ENCODE measurements at places on chromosomes 7 and 10.

DNA sequence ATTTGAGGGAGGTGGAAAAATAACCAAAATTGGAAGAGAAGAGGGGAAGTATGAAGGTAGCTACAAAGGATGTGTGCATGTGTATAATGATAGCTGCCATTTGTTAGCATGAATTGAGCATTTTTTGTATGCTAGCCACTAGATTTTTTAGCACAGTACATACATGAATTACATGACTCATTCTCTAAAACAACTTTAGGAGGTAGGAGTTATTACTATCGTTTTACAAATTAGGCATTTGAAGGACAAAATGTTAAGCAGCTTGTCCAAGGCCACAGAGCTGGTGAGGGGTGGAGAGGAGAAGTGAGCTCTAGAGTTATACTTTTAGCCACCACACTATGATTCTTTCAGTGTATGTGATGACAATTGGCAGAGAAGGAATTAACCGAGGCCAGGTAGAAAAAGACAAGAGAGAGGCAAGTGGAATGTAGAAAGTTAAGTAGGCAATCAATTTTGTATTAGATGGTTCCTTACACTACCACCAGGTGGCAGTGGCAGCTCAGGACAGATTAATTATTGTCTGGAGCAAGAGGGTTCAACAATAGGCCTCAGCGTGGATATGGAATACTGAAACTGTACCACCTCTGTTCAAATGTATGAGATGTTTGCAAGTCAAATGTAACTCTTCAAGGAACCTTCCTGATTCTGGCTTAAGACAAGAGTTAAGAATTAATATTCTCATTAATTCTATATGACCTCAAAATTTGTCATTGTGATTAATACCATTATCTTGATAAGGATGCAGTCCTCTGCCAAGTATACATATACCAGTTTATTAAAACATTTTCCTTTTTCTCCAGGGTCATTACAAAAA, 128.0 kb downstream of the MBL2 start:
- DNase-seq: peak; percentile 7

GRCh38 chr10:30491204-30491915, 57.4 kb downstream of the MAP3K8 start:
- DNase-seq: no peak

DNA sequence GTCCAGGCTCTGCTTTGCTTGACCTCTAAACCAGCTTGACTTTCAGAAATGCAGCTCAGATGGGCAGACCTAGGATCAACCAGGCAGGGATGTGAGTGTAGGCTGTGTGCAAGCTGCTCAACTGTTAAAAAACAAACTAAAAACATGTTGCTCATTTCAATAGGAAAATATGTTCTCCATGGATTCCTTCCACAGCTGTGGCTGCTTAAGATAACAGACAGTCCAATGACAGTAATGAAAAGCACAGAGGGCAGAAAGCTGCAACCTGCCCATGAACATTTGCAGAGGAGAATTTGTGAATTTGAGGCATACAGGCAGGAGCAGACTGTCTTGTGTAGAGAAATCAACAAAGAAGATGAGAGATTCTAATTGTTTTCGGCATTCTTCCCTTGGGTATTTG, 534.2 kb downstream of the CCSER2 start:
- DNase-seq: no peak

DNA sequence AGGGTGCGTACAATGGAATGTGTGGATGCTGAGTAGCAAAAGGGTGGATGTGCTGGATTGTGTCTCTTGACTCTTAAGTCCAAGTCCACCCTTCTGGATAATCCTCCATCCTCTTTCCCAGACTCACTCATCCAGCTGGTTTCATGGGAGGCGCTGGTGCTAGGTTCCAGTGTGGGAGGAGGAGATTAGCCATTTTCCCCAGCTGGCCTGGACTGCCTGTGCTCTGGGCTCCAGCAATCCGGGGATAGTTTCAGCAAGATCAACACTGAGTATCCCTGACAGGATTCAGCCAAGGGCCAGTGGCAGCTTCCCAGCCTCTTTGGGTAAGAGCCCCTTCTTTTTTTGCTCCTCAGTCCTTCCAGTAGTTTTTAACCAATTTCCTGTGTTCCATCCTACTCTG, 21.6 kb upstream of the TRIL start:
- DNase-seq: no peak

DNA sequence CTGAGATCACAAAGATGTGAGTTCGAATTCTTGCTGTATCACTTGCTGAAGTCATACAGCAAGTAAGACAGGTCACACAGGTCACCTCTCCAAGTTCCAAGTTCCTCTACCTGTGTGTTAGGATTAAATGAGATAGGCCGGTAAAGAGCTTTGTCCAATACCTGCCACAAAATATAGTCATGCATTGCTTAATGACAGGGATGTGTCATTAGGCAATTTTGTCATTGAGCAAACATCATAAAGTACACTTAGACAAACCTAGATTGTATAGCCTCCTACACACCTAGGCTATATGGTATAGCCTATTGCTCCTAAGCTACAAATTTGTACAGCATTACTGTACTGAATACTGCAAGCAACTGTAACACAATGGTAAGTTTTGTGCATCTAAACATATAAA, 469.4 kb downstream of the KCNMA1 start:
- no peak for DNase-seq

DNA sequence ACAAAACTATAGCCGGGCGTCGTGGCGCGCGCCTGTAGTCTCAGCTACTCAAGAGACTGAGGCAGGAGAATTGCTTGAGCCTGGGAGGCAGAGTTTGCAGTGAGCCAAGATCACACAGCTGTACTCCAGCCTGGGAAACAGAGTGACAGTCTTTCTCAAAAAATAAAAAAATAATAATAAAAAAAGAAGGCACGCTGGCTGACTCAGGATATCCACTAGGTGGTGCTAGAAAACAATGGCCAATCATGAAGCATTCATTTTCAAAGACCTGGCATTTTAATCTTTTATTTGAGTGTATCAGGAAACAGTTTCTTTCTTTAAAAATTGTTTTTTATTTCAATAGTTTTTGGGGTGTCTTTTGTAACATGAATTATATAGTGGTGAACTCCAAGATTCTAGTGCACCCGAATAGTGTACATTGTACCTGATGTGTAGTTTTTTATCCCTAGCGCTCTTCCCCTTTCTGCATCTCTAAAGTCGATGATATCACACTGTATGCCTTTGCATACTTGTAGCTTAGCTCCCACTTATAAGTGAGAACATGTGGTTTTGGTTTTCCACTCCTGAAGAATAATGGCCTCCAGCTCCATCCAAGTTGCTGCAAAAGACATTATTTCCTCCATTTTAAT, 88.6 kb downstream of the LYZL1 start:
- no peak for DNase-seq

- no peak for DNase-seq
These were observed 455.7 kb upstream of the PFKP start for GRCh38 chr10:2611603-2612002.

- no peak for DNase-seq
These were observed 87.9 kb downstream of the KIF20B start for GRCh38 chr10:89789188-89789877.

DNA sequence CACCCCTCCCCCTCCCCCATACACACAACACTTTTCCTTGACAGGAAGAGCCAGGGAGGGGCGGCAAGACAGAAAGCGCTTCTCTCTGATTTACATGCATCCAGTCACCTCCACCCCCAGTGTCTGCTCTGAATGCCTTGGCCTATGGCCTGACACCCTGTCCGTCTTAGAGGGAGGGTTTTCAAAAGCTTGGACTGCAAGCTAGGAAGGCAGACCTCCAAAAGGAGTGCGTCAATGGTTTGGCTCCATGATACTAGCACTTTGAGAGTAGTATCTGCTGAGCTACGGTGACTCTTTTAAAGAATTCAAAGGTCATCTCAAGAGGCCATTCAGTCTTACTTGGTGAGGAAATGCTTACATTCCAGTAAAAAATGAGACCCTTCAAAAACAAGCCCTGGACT, 20.3 kb upstream of the PAX2 start:
- no peak for DNase-seq

DNA sequence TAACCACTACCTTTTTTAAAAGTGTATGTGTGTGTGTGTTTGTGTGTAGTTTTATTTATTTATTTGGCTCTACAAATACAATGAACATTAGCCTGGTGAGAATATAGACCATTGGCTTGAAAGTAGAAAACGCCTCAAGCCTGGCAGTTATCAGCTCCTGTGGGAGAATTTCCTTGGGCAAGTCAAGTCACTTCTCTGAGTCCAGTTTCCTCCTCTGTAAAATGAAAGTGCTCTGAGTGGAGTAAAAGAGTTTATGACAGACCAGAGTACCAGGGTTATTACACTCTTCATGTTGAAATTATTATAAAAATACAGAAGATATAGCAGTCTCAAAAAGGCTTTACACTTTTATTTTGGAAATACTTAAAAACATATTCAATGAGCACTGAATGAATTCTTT, 10.1 kb upstream of the RHOBTB1 start:
- DNase-seq: no peak

DNA sequence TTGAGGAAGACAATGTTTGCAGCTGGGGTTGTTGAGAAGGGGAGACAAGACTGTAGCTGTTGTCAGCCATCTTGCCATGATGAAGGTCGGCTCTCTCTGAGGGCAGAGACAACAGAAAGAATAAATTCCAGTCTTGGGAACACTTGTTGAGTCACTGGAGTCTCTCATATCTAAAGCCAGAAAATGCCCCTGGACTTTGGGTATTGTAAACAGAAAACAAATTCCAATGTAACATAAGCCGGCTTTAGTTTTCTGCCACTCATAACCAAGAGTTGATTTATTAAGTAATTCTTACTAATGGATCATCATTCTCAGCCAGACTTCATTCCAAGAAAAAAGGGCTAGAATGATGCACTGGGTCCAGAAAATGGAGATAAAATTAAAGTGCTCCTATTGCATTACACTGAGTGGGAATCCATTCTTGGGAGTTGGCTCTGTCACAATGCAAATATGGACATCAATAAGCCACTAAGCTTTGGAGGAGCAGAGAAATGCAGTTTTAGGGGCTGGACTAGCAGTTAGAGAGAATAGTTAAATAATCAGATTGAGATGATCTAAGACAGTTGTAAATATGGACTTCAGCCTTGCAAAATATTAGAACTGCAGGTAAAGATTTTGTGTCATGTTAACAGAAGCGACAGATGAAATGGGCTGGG, 78.9 kb downstream of the ADAM12 start:
- DNase-seq: no peak

GRCh38 chr10:10798102-10798863, 219.4 kb upstream of the CELF2 start:
- no peak for DNase-seq

- no peak for DNase-seq
These were observed 22.4 kb downstream of the KCNH2 start for GRCh38 chr7:150955519-150956394.

GRCh38 chr7:455110-455928, 64.3 kb downstream of the PDGFA start:
- no peak for DNase-seq

DNA sequence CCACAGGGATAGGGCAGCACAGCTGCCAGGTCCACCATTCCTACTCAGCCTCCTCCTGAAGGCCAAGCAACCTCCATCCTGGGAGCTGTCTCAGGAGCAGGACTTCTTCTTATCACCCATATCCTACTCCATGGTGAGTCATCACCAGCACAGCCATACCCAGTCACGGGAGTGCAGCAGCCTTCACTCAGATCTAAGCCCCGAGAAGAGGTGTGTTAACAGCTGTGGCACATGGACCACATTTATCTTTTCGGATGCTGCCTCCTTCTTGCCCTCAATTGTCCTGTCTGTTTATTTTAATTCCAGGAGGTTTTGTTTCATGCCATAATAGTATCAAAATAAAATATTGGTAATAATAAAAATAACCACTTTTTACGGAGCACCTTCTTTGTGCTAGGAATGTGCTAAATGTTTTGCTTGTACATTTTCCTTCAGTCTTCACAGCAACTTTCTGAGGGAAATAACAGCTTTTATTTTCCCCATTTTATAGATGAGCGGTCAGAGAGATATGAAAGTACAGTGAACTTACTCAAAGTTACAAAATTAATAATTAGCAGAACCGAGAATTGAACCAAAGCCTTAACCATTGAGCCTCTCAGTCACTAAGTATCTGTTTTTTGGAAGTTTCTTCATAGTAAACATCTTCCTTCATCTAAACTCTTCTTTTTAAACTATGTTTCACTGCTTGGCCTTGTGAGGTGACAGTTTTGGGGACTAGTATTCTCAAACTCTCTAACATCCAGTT, 2.5 kb upstream of the KEL start:
- no peak for DNase-seq

GRCh38 chr7:111388912-111389311, 173.4 kb downstream of the IMMP2L start:
- no peak for DNase-seq

DNA sequence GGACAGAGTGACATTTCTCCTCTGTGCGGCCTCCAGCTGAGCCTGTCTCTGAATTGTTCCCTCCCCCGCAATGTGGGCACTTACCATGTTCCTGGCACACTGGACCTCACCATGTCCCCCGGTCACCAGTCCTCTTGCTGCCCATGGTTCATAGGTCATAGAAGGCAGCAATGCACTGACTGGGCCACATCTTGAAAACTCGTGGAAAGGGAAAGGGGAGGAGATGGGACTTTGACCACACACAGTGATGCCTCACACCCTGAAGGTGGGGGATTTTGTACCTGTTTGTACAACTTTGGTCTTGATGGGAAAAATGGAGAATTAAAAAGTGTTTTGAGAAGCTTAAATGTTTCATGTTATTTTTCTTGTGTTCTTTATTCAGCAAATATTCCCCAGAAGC, 61.7 kb upstream of the LRGUK start:
- DNase-seq: no peak

DNA sequence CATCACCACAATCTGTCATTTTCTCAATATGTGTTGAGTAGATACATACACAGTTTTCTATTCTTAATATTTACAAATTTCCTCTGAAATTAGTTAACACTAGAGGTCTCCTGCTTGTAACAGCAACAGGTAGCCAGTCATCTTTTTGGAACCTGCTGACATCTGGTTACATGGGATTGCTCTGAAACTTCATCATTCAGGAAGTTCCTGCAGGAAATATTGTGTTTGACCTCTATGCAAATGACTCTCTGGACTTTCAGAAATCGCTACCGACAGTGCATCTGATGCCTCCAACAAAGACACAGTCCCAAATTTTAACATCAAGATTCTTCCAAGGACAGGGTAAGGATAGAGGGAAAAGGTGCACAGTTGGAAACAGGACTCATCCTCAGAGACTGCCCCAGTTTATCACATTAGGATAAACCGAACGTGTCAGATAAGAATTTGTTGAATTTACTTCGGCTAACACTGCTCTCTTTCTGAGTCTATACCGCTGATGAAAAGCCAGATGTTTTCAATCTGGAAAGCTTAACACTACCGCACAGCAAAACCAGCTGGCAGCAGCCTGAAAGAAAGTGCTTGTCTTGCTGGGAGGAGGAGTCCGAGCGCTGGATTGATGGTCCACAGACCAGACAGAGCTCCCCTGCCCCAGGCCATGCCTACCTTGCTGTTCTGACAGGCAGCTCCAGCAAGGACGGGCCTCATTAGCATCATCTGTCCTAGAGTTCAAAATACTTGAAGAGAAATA, 633.4 kb downstream of the PARD3 start:
- DNase-seq: no peak

- DNase-seq: no peak
These were observed 76.6 kb downstream of the PTPRE start for GRCh38 chr10:127983344-127984100.

- no peak for DNase-seq
These were observed 830 bp upstream of the BEND7 start for GRCh38 chr10:13529714-13529973.
